ENCODE measurements at places on chromosomes 6 and 20.

- DNase-seq = no peak
Measured at GRCh38 chr6:75503291-75503690, 9.7 kb upstream of the FILIP1 start.

- DNase-seq = no peak
Measured at GRCh38 chr6:145116591-145117178, 618.6 kb downstream of the EPM2A start.

DNA sequence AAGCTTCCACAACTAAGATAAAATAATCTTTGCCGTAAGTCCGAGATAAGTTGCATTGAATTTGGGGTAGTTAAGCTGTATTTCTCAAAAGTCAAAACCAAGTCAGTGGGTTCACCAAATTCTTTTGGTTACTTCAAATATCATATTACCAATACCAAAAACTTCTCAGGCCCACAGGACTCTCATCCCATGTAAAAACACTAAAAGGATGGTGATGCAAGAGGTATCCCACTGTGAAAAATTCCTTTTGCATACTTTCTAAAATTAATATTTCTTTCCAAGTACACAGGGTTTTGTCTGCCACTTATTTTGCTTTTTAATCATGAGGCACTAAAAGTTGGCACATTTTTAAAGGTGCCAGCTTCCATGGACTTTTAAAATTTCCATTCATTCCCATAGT is 151.3 kb downstream of the GJA10 start:
- DNase-seq = no peak

- DNase-seq = peak; percentile 40
Measured at GRCh38 chr20:37915800-37916570, 13.1 kb downstream of the VSTM2L start.

DNA sequence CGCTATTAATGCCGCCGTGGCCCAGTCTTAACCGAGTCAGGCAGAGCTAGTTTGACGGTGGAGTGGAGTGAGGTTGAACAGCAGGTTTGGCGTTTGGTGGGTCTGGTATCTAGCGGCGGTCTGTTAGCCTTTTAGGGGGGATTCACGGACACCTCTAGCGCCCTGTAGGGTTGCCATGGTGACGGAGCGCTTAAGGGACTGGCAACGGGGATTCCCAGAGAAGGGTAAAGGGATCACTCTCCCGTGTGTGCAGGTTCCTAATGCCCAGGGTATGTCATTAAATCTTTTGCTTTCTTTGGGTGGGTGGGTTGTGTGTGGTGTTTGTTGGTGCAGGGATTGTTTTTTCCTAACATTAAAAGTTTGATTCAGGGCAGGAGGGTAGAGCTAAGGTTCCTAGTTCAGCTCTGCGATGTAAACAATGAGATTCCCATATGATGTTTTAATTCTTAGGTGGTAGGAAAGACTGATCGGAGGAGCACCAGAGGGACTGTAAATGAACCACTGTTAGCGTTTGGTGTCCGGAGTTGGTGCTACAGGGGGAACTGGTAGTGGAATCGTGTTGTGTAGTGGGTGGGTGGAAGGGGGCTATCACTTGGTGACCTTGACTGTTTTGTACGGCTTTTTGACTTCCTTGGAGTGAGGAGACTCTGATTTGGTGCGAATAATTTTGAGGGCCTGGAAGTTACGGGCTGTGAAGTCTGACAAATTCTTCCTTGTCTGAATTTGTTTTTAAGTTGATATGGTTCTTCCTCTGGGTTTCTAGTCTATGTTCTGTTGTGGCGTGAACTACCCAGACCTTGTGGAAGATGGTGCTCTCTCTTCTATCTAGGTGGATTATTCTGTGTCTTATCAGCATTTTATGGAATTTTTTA is 5.0 kb downstream of the BRD2 start:
- peak; percentile 50 for DNase-seq

DNA sequence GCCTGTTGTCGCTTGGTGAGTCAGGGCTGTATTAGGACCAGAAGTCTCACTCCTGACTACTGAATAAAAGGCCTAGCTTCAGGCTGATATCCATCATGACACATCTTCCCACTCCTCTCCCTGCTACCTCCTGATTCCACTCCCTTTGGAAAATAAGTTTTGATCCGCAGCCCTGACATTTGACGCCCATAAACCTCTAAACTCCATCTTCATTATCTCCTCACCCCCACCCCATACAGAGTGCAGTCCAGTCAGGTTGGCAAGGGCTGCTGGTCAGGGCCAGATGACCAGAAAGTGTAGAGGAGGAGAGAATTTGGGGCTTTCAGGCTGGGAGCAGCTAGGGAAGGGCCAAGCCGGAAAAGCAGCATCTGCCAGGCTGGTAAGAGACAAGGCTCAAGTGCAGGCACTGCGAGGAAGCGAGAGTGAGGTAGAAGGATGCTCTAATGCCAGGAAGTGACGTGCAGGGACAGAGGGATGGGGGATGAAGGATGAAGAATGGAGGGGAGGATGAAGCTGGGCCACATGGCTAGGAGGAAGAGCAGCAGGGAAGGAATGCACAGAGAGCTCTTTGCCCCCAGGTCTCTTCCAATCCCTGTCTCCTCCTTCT is 1.2 kb downstream of the GGT7 start:
- no peak for DNase-seq

GRCh38 chr6:36329798-36330291 is 6.8 kb downstream of the BNIP5 start:
- no peak for DNase-seq

- DNase-seq = no peak
Measured at GRCh38 chr6:166076625-166077024, 91.0 kb downstream of the TBXT start.

DNA sequence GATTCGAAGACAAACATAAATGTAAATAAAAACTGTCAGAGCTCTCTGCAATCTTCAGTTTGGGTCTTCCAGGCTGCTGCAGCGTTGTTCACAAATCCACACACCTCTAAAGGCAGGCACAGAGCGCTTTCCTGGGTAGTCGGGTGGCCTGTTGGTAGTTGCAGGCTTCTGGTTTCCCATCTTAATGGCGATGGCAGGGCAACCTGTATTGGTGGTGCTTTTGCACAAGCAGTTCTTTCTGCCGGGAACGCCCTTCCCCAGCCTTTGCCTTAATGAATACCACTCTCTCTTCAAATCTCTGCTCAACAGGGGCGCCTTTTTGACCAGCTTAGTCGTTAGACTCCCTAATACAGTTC is 723 bp upstream of the IFT52 start:
- DNase-seq = peak; percentile 30

DNA sequence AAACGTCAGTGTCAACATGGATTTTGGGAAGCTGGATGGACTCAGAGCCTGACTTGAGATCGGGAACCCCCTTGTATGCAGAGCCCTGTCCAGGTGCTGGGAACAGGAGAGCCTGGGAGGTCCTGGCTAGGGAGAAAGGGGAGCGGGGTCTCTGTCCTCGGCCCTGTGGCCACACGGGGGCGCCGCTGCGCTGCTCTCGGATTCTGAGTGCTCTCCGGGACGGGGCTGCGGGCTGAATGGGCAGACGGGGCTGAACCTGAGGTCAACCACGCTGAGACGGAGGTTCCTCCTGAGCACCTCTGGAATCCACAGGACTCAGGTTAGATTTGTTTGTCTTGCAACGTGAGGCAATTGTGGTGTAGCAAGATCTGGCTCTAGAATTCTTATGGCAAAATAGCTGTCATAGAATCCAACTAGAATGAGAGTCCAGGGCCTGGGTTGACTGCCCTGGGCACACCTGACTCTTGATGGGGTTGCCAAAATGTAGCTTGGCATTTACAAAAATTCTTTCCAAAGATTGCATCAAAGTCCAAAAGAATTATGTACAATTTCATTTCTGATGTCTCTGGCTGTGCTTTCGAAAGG is 20.6 kb upstream of the HLA-F start:
- peak; percentile 19 for DNase-seq

- DNase-seq = no peak
Measured at GRCh38 chr6:33426590-33427511, 7.0 kb downstream of the SYNGAP1 start.

GRCh38 chr20:42589976-42590639 is 599.6 kb downstream of the PTPRT start:
- DNase-seq = no peak

- DNase-seq = no peak
Measured at GRCh38 chr6:107786709-107787588, 37.2 kb downstream of the SCML4 start.

DNA sequence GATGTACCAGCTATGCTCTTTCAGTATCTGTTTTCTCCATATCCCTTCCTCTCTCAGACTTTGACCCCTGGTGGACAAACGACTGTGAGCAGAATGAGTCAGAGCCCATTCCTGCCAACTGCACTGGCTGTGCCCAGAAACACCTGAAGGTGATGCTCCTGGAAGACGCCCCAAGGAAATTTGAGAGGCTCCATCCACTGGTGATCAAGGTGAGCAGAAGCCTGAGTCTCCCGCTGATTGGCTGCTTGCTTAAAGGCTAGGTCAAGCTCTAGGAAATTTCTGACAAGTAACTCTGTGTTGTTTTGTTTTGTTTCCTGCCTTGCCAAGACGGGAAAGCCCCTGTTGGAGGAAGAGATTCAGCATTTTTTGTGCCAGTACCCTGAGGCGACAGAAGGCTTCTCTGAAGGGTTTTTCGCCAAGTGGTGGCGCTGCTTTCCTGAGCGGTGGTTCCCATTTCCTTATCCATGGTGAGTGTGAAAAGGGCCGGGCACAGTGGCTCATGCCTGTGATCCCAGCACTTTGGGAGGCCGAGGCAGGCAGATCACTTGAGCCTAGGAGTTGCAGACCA is 28.6 kb downstream of the C6orf89 start:
- DNase-seq = peak; percentile 85

GRCh38 chr6:43776115-43776798 is 6.2 kb downstream of the VEGFA start:
- DNase-seq = no peak

GRCh38 chr6:30171677-30172471 is 8.5 kb downstream of the TRIM15 start:
- no peak for DNase-seq

- no peak for DNase-seq
Measured at GRCh38 chr20:8796088-8796660, 272.7 kb upstream of the PLCB4 start.

DNA sequence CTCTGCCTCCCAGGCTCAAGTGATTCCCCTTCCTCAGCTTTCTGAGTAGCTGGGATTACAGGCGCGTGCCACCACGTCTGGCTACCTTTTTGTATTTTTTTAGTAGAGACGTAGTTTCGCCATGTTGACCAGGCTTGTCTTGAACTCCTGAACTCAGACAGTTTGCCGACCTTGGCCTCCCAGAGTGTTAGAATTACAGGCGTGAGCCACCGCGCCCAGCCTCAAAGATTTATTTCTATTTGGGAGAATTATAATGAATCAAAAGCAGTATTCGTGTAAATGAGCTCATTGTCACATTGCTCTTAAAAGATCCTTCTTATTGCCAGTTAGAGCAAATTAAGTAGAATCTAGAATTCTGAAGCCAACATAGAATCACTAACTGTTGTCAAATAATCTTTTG is 9.4 kb upstream of the ZNF343 start:
- no peak for DNase-seq

GRCh38 chr6:34633785-34634184 is 62.8 kb downstream of the ILRUN start:
- DNase-seq = no peak

GRCh38 chr6:152695372-152696045 is 2.2 kb upstream of the MYCT1 start:
- DNase-seq = no peak

DNA sequence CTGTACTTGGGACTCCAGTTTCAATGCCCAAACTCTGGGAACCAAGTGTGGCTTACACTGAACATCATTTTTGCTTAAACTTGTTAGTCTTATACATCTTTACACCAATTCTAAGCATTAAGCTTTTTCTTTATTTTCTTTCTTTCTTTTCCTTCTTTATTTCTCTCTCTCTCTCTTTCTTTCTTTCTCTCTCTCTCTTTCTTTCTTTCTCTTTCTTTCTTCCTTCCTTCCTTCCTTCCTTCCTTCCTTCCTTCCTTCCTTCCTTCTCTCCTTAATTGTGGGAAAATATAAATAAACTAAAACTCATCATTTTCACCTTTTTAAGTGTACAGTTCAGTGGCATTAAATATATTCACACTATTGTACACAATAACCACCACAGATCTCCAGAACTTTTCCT is 31.6 kb upstream of the HLA-DQA2 start:
- no peak for DNase-seq

DNA sequence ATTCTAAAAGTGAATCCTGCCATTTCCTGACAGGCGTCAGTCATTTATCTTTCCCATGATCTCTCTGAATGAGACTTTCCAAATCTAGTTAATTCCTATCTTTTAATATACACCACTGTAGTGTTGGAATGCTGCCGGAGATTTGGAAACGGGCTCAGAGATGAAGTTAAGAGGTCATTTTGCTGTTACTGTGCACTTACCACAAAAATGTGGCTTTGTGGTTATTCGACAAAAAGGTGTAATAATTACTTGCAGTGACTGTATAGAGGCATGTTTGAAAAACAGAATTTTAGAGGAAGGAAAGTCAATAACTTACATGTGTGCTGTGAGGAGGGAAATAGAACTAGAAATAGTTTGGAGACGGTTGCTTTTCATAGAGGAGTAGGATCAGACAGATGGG is 460.2 kb upstream of the BTBD3 start:
- no peak for DNase-seq

All from HepG2 (cell line).